Stimulated activated CD4-positive, alpha-beta T cell treated with anti-CD3 and anti-CD28 coated beads, TNF-alpha, amount 100 ng/mL, for 48 hours (primary cell): ENCODE measurements at places on chromosomes 5 and 9.

GRCh38 chr5:91839233-91839632, 456.1 kb upstream of the ARRDC3 start:
- DNase-seq, result no peak

DNA sequence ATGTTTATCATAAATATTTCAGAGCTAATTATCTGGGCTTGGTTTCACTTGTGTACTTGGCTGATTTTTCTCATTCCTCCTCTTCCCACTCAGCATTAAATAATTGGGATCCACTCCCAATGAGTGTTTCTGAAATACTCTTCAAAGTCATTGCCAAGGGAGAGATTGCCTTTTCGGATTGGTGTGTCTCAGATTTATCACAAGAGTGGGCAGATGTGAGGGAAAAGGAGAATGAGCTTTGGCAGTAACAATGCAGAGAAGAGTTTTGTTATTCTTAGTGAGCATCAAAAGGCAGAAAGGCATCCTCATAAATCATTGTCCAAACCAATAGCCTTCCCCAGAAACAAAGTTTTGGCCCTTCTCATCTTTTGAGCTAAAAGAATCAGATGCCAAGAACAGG, 79.2 kb downstream of the SEMA5A start:
- DNase-seq, result no peak

DNA sequence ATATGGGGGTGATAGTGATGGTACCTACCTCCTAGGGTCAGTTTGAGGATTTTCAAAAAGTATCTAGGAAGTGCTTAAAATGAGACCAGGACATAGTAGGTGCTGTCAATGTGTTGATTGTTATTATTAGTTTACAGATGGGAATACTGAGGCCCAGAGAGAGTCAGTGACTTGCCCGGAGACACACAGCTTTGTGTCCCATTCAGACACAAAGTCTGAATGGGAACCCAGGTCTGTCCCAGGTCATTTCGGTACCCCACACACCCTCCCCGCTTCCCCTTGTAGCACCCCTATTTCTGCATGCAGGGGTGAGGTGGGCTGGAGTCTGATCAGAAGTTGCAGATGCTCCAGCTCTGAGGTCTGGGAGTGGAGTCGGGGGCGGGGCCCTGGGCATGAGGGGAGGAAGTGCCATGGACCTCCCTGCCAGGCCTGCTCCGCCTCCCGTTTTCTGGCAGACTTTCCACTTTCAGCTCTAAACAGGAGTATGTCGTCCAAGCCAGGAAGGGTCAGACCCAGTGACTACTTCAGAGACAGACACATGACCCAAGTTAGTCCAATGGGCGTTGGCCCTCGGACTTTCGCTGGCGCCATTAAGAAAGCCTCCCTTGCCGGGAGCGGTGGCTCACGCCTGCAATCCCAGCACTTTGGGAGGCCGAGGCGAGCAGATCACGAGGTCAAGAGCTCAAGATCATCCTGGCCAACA, 3.2 kb upstream of the DBN1 start:
- no peak for DNase-seq

DNA sequence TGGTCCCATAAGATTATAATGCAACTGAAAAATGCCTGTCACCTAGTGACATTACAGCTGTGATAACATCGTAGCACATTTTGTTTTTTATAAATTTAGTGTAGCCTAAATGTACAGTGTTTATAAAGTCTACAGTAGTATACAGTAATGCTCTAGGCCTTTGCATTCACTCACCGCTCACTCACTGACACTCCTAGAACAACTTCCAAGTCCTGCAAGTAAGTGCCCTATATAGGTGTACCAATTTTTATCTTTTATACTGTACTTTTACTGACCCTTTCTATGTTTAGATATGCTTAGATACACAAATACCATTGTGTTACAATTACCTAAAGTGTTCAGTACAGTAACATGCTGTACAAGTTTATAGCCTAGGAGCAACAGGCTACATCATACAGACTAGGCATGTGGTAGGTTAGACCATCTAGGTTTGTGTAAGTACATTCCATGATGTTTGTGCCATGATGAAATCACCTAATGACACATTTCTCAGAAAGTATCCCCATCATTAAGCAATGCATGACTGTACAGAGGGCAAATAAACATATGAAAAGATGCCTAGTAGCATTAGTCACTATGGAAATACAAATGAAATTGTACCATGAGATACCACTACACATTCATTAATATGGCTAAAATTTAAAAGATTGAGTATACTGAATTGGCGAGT, 127.6 kb downstream of the TRPM6 start:
- no peak for DNase-seq

DNA sequence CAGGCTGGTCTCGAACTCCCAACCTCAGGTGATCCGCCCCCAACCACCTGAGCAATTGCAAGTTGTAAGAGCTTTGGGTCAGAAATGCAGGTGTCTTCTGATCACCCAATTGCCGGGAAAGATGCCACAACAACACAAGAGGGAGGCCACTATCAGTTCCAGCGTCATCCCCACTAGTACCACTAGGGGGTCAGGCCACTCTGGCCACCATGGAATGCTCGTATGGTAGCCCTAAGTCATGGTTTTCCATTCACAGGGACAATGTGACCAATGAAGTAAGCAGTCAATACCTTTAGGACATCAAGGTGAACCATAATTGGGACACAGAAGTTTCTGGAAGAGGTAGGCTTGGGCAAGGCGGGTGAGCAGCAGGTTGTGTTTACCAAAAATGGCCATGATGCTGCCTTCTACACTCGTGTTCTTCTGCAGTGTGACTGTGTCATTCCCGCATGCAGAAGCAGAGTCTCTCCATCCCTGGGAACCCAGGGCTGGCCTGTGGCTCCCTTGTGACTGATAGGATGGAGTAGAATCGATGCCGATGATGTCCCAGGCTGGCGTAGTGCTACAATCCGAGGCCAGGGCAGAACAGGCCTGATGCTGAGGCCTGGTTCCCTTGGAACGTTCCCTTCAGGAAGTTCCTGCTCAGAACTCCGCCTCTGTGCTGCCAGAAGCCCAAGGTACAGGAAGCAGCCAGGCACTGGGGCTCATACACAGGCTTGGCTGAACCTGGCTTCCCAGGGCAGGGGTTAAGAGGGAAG, 42.2 kb upstream of the ANKRD33B start:
- DNase-seq, result no peak

DNA sequence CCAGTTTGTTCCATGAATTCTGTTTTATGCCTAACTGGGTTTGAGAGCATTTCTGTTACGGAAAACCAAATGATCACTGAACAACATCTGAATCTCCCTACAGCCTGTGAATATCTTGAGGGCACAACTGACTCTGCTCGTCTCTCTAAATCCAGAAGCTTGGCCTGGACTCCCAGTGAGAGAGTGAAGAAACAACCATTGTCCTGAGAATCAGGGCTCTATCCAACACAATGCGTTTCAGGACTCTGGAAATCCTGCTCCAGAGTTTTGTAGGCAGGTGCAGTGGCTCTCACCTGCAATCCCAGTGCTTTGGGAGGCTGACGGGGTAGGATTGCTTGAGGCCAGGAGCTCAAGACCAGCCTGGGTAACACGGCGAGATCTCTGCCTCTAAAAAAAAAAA, 7.8 kb upstream of the MVB12B start:
- DNase-seq, result no peak

GRCh38 chr5:62727861-62728260, 149.2 kb downstream of the LRRC70 start:
- no peak for DNase-seq

- DNase-seq, result no peak
Observed at GRCh38 chr9:120593250-120593954, 13.4 kb upstream of the CDK5RAP2 start.

DNA sequence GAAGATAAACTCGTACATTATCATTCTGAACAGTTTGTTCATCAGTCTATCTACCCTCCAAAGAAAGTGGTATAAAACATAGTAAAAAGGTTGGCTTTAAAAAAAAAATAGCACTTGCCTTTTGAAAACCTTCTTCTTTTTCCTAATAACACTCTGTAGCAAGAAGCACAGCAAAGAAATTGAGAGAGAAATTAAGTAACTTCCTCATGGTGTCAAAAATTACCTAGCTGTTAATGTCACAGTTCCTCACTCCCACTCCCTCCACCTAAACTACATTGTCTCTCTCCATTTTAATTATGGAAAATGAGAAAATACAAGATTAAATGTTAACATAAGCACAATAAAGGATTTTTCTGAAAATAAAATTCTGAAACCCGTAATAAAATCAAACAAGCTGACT, 72.2 kb downstream of the CERT1 start:
- no peak for DNase-seq

DNA sequence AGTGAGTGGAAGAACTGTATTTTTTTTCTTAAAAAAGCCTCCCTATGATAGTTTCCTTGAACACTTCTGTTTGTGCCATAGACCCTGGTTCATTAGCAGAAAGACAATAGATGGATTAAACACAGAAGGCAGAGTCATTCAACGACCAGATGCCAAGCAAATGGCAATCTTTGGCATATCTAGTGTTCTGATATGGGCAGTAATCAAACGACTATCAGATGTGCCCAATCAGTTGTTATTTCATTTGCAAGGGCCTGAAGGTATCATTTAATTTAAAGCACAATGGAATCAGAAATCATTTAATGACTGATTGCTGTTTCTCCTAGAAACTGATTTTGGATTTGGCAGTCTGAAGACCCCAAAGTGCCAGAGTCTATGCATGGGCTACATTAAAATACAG, 61.3 kb downstream of the SGCD start:
- DNase-seq, result no peak

DNA sequence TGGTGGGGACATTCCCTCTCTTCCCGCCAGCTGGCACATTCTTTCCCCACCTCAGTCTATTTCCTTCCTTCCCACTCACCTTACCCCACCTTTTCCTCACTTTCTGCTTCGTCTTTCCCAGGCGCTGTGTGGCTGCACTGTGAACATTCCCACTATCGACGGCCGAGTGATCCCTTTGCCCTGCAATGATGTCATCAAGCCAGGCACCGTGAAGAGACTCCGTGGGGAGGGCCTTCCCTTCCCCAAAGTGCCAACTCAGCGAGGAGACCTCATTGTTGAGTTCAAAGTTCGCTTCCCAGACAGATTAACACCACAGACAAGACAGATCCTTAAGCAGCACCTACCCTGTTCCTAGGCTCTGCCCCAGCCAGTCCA, 7.3 kb downstream of the DNAJB5 start:
- DNase-seq, result no peak

- DNase-seq, result no peak
Observed at GRCh38 chr5:2196989-2197619, 314.4 kb upstream of the IRX4 start.

DNA sequence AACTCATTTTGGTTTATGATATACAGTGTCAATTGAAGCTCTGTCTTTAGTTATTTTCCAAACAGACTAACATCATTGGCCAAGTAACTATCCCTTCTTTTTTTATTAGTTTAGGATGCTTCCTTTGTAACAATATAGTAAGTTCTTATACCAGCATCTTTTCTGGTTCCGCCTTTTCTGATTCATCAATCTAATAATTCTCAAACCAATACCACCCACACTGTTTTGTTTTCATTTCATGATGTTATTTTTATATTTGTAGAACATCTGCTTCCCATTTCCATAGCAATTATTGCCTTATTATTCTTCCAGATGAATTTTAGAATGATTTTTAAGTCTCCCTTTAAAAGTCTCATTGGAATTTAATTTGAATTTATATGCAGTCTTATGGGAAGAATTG, 218.1 kb downstream of the RFK start:
- no peak for DNase-seq

DNA sequence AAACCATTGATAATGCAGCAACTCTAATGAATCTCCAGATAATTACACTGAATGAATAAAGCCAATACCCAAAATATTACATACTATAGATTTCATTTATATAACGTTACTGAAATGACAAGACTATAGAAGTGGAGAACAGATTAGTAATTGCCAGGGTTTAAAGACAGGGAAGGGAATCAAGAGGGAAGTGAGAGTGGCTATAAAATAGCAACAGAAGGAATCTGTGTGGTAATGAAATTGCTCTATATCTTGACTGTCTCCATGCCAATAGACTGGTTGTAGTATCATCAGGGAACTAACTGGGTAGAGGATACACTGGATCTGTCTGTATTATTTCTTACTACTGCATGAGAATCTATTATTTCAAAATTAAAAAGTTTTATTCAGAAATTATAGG, 396.5 kb upstream of the RPS23 start:
- DNase-seq, result no peak

- no peak for DNase-seq
Observed at GRCh38 chr9:108296056-108296455, 559.7 kb downstream of the ACTL7B start.

- DNase-seq, result no peak
Observed at GRCh38 chr5:94471521-94471920, 146.9 kb downstream of the KIAA0825 start.

GRCh38 chr5:14775857-14776256, 95.7 kb downstream of the ANKH start:
- no peak for DNase-seq

DNA sequence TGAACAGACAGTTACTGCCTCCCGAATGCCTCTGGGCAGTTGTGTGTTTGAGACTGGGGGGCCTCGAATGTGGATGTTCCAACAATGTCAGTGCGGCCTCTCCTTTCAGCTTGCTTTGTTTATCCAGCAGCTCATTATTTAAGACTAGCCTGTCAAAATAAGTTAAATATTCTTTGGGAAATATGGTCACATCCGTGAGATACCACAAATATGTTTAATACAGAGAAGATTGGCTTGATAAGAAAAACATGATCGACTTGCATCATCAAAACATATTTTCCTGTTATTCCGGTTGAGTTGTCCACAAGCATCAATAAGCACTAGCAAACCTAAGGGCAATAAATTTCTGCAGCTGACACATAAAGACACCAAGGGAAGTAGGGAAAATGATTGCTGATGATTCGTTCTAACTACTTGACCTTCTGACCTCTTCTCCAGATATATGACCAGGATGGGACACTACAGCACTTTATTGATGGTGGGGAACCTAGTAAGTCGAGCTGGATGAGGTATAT, 66.5 kb downstream of the PRDM6 start:
- DNase-seq, result no peak

DNA sequence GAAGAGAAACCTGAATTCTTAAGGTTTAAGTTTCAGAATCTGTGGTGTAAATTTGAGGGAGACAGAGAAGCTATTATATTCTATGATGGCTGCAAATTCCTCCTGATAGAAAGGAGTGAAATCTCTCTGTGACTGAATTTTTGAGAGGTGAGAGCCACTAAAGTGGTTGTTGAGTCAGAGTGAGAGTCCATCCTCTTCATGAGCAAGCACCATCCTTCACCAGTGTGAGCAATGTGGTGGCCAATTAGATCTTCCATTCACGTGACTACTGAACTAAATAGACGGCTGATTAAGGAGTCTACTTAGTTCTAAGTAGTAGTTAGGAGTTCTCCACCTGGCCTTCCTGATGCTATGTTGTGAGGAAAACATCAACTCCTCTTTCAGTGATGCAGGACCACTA, 147.8 kb upstream of the CCNH start:
- DNase-seq, result no peak
